ENCODE measurements at places on chromosomes 13 and 19. TPM values are rescaled to one million over a fixed set of nuclear protein-coding genes. Genes with fewer than 3 reads are reported as not detected.

DNA sequence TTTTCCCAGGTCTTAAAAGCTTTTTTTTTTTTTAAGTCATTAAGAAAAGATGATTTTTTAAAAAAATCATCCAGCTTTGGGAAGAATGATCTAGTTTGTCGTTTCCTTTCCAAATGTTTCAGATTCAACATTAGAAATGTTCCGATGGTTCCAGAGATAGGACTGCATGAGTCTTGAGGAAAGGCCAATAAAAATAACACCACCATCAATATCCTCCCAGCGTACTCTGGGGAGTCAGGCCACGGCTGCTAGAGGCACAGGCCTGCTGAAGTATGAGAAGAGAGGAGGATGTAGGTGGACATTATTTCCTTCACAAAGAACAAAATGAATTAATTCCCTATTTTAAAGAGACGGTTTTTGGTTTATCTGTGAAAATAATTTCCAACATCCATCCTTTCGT lies 60.0 kb upstream of the SHISA2 start:
- DNase-seq: no peak

GRCh38 chr13:111431206-111431605 lies 110.8 kb downstream of the TEX29 start:
- DNase-seq: no peak

CD22 gene
- total RNA-seq: 0.68 TPM

- no peak for DNase-seq
These were observed 85.5 kb upstream of the TDRD3 start for GRCh38 chr13:60311527-60311926.

- DNase-seq: no peak
These were observed 6.7 kb downstream of the ZNF708 start for GRCh38 chr19:21322528-21322927.

DNA sequence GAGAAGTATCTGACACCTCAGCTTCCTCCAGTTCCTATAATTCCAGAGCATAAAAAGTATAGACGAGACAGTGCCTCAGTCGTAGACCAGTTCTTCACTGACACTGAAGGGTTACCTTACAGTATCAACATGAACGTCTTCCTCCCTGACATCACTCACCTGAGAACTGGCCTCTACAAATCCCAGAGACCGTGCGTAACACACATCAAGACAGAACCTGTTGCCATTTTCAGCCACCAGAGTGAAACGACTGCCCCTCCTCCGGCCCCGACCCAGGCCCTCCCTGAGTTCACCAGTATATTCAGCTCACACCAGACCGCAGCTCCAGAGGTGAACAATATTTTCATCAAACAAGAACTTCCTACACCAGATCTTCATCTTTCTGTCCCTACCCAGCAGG lies 3.1 kb downstream of the KLF5 start:
- DNase-seq: no peak

ZNF565 gene
- 1.1 TPM for total RNA-seq

PRX gene
- 0.37 TPM for total RNA-seq

DNA sequence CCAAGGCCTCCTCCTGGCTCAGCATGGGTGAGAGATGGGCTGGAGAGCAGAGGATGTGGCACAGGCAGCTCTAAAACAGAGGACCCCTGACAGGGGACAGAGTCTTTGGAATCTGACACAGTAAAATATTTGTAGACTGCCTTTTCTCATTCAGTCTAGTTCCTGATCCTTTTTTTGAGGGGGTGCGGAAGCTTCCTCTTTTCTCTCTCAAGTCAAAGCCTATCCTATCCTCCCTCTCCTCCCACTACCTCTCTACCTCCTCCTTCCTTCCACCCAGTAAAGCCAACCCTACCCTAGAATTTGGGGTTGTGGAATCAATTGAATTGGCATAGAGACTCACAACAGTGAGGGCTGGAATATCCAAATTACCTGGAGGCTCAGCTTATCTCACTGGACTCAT lies 82.0 kb downstream of the TEX26 start:
- DNase-seq: no peak

FBXO27 gene
- total RNA-seq: 8.5 TPM

PRR20E gene
- not detected for total RNA-seq

All from right lobe of liver (tissue), 6 donors.